NCI-H2029 (cell line): ENCODE measurements at places on chromosomes 2 and 18.

GRCh38 chr2:217810260-217810659 is 192.5 kb downstream of the TNS1 start:
- no peak for DNase-seq

- no peak for DNase-seq
Observed at GRCh38 chr18:80178935-80179818, 68.1 kb downstream of the PARD6G start.

GRCh38 chr2:62410015-62410453 is 96.0 kb downstream of the TMEM17 start:
- no peak for DNase-seq

DNA sequence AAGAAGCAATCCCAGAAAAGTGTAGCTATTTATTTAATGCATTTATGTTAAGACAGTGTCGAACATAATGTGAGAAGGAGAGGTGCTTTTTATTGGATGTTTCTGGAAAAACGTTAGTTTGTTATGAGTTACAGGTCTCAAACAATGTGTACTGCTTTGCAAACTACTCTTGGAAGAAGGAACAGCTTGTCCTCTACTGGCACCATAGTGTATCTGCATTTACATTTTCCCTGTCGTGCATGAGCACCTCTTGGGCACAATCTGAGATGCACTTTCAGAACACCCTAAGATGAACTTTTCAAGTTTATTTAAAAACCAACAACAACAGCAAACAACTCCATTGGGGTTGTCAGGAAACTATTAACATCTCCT is 22.8 kb downstream of the CCNYL1 start:
- no peak for DNase-seq

DNA sequence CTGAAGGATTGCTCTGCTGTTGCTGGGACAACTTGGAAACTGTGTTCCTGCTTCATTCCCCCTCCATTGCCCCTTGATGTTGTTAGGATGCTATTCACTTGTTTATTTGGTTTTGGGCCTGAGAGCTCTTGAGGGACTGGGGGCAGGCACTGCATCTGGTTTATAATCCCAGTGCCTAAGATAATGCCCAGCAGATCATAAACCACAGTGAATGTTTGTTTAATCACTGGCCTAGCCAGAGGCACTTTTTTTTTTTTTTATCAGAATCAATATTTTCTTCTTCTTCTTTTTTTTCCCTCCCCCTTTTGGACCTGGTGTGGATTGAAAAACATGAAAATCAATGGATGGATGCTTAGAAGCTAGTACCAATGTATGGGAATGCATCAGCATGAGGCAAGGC is 38.1 kb downstream of the KCNS3 start:
- no peak for DNase-seq

GRCh38 chr2:148971547-148971946 is 67.0 kb upstream of the LYPD6B start:
- DNase-seq = no peak

DNA sequence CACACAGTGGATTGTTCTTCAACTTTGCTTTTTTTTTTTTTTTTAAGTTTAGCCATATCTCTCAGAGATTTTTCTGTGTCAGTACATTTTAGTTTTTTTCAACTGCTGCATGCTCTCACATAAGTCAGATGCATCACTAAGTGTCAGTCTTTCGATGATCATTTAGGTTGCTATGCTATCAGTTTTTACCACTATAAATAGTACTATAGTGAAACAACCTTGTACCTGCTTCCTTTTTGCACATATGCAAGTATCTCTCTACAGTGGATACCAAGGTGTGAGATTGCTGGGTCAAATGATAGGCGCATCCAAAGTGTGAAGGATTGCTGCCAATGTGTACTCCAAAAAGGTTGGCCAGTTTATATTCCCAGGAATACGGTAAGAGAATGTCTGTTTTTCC is 33.5 kb upstream of the MAP4K3 start:
- DNase-seq = no peak

- DNase-seq = no peak
Observed at GRCh38 chr2:98482362-98482761, 37.7 kb downstream of the INPP4A start.

DNA sequence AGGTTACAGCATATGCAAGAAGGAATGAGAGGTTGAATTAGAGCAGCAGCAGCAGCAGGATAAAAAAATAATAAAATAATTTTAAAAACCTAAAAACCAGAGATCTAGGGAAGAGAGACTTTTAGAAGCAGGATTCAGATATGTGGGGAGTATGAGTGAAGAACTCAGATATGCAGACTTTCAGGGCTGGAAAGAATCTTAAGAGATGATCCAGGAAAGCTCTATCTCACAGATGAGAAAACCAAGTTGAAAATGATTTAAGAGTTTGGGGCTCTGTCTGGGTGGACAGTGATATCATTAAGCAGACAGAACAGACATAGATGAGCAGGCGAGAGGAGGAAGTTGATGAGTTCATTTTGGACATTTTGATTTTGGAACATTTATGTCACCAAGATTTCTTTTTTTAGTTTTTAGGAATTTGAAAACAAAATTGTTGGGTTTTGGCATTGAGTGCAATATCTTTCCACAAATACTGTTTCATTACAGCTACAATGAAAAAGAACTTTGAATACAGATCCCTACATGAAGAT is 31.8 kb downstream of the BCL2 start:
- DNase-seq = no peak

GRCh38 chr2:120635146-120635545 is 100.5 kb upstream of the GLI2 start:
- no peak for DNase-seq

DNA sequence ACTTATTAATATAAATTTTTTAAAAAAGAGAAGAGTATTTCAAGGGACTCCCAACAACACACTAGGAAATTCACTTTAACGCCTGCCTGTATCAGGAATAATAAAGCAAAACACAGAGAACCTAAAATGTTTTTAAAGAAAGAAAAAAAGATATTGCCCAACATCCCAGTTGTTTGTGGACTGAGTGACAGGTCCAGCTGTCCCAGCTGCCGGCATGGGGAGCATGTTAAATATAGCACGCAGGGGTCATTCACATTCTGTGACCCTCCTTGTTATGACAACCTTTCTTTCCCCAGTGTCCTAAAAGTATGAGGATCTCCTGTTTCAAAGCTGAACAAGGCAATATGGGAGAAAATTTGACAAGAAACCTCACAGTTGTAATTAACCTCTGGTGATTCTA is 4.4 kb downstream of the KLHL41 start:
- no peak for DNase-seq

DNA sequence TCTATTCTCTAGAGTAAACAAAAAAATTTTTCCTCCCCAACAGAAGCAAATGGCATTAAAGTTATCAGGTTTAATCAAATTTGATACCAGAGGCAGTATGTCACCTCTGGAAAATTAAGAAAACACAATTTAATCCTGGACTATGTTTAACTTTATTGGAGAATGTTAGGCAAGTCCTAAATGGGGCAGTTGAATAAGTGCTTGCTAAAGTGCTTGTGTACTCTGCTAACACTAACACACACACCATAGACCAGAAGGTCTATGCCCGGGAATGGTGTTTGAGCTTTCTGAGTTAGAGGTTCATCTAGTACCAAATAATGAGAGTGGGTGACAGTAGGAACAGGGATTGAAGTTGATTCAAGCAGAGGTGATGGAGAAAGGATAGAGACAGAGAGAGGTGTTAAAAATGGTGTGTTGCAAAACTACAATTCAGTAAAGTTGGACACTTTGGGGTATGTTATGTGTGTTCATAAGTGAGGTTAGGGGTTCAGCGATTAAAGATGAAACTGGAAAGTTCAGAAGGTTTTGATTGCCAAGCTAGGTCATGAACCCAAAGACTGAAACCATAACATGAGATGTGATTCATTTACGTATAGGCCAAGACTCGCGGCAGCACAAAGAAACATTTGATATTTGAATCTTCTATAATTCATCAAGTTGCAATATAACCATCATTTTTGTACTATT is 40.5 kb upstream of the PEX13 start:
- no peak for DNase-seq

DNA sequence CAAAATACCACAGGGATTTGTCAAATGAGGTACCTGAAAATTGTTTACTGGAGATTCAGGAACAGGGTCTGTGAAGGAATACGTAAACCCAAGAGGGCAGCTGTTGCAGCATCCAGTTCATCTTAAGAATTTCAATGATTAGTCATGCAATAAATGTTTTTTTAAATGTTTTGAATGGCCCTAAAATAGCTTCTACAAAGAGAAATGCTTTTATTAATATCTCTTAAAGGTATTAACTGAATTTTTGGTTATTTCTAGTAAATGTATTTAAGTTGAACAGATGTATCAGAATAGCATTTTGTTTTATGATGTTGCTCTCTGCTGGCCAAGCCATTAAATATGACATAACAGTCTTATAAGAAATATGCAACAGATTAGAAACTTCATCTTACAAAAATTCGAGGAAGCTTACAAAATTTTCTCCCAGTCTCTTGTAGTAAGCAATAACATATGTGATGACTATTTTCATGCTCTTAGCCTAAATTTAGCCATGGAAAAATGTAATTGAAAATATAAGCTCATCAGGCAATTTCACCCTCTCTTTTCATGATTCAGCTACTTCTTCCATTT is 863.9 kb downstream of the SUCLG1 start:
- DNase-seq = no peak

GRCh38 chr2:204012072-204012653 is 75.6 kb downstream of the ICOS start:
- no peak for DNase-seq

GRCh38 chr2:186093174-186093573 is 354.6 kb downstream of the FSIP2 start:
- no peak for DNase-seq

- no peak for DNase-seq
Observed at GRCh38 chr2:200467806-200468681, 41.8 kb downstream of the KCTD18 start.

DNA sequence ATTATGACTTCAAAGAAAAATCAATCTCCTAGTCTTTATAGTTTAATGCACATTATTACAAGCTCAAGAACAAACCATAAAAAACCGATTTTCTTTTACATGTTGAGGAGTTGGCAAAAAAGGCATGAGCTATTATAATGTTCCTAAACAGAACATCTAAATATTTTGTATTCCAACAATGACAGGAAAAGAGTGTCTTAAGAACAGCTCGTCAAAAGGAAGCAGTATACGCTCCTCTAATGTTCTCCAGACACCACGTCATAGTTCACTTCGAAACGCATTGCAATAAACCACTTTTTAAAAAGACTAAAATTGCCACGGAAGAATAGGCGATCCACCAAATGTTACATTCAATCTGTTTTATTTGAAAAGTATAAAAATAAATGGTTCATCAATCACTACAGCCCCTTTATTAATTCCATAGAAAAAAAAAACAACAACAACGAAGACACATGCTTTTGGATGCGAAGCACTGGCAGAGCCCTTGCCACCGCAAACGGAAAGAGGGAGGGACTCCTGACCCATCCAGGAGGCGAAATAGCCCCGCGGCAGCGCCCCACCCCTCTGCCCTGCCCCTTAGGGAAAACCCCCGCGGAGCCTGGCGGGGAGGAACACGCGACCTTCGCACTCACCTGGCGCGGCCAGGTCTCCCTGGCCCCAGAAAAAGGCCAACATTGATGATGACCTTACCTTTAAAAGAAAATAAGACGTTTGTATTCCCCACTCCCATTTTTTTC is 45.8 kb downstream of the MBP start:
- DNase-seq = no peak

DNA sequence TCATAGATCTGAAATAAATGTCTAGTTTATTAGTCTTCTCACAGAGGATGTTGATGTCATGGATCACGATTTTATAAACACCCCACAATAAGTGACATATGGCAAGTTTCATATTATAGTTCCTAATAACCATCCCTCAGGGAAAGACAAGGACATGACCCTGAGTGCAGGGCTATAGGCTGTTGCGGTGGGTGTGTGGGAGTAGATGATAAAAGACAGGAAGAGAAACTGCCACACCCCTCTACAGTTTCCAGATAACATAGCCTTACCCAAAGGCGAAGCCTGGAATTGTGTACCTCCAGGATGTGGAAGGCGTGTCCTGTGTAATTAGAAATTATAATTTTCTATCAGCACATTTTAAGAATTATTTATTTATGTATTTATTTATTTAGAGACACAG is 2.4 kb upstream of the NEDD4L start:
- DNase-seq = no peak

- no peak for DNase-seq
Observed at GRCh38 chr2:119123389-119123788, 35.2 kb downstream of the C1QL2 start.
